ENCODE measurements at places on chromosomes 2 and 18. TPM values are rescaled to one million over a fixed set of nuclear protein-coding genes. Genes with fewer than 3 reads are reported as not detected.

DNA sequence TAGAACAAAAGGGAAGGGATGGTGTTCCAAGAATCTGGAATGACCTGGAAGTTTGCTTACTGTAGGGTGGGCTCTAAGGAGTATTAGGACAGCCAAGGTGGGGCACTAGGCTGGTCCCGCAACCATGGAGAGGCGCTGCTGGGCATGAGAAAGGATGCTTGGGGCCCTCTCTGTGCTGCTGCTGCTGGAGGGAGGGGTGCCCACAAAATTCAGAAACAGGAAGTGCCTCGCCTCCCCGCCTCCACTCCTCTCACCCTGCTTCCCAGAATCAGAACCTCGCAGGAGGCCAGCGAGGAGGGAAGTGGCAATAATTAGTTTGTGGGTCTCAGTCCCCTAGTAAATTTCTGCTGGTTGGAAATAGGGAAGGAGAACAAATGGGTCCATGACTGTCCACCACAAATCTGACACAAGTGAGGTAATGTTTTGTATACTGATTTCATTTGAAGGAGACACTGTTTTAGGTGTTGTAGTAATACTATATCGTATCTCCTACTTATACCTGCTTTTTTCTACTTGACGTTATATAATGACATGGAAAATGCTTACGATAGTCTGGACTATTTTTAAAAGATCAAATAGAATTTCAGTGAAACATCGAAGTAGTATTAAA lies 7.9 kb upstream of the PDCL3 start:
- H3K4me3 ChIP-seq: peak overlapping the region; percentile 54
- H3K36me3 ChIP-seq: peaks cover 4% of the 10 kb centered on the region
- peak; percentile 69 for DNase-seq
- peak overlapping the region; percentile 72 for H3K27ac ChIP-seq
- H3K27me3 ChIP-seq: no peaks in the 10 kb centered on the region
- H3K4me1 ChIP-seq: peaks cover 29% of the 10 kb centered on the region

DNA sequence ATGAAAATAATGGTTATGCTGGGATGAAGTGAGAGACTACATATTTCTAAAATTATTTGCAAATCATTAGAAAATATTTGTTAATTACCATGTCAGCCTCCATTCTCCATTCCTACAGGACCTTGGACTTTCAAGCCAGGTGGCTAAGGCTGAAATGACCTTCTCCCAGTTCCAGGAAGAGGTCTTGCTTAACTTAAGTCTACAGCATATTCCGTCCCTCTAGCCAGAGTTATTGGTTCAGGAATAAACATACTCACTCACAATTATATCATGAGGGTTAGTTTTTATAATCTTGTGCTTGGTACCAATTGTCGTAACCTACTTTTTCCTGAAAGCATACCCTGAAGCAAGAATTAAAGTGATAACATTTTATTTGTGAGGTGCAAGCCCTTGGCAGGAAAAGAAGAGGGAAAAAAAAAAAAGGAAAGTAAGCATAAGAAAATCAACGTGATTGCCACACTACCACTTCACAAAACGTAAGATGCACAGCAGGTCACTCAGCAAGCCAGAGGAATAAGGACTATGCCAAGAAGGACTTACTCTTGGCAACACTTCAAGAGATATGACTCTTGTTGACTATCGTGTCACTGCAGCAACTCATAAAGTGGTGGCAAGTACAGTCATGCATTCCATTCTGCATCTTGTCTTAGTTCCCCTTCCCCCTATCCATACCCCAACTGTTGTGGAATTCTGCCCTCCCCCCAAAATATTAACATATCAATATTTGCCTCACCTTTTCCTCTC lies 479.1 kb downstream of the MBD2 start:
- no peak for DNase-seq
- no peak overlapping the region for H3K27ac ChIP-seq
- no peak overlapping the region for H3K4me3 ChIP-seq

- peaks cover 28% of the 10 kb centered on the region for H3K4me1 ChIP-seq
- H3K4me3 ChIP-seq: no peak overlapping the region
- peak overlapping the region; percentile 29 for H3K27ac ChIP-seq
- DNase-seq: no peak
- H3K27me3 ChIP-seq: peaks cover 93% of the 10 kb centered on the region
Observed at GRCh38 chr2:19357402-19358241, 801 bp downstream of the OSR1 start.

DNA sequence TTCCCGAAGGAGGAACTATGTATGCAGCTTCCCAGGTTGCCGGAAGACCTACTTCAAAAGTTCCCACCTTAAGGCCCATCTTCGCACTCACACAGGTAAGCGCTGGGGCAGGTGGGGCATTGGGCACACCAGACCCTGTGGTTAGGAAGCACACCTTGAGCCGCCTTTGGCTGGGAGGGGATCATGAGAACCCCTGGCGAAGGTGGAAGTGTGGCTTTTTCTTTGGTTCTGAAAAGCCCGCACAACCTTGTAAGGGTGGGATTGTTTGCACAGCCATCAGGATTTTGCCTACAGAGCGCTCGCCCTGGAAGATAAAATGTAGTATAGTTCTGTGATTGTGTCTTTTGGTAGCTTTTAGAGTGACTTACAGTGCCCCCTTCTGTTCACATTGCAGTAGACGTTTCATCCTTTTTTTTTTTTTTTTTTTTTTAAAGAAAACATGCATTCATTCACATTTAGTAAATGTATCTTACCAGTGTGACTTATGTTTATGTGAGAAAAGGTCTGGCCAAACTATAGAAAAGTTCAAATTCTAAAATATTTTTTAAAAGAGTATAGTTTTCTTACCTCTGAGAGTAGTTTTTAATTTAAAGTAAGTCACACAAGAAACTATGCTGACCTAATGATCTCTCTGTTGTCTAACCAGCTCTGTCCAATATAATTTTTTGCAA lies 5.3 kb downstream of the KLF11 start:
- DNase-seq: no peak
- H3K36me3 ChIP-seq: peaks cover 56% of the 10 kb centered on the region
- peaks cover 30% of the 10 kb centered on the region for H3K4me1 ChIP-seq
- H3K4me3 ChIP-seq: no peak overlapping the region
- no peak overlapping the region for H3K27ac ChIP-seq

GRCh38 chr18:32884543-32884942 lies 111.7 kb upstream of the KLHL14 start:
- no peak overlapping the region for H3K4me3 ChIP-seq
- DNase-seq: no peak
- H3K27ac ChIP-seq: no peak overlapping the region

- peaks cover 4% of the 10 kb centered on the region for H3K4me1 ChIP-seq
- DNase-seq: peak; percentile 18
Observed at GRCh38 chr2:190277234-190278112, 42.2 kb downstream of the HIBCH start.

DNA sequence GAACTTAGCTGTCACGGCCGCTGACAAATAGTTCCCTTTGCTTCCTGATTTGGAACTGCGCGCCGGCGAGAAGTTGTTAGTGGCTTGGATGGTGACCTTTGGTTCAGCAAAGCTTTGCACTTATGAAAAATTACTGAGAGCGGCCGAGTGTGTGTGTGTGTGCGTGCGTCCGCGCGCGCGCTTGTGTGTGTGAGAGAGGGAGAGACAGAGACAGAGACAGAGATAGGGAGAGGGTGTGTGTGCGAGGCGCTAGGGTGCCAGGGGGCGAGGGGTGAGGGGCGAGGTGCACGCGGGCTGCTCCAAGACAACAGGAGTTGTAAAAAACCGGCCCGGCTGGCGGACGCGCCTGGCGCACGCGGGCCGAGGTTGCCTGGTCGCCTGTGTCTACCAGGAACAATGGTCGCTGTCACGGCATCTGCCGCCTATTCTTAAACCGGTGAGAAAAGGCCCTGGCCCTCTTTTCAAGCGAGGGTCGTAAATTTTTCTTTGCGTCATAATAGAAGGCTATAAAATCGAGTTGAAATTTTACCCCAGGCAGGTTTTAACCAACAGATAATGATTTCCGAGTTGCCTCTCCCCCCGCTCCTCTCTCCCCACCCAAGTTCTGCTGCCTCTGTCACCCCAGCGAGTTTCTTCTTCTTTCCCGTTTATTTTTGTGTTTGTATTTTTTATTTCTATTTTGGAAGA lies 535 bp downstream of the HOXD3 start:
- H3K4me1 ChIP-seq: peaks cover 4% of the 10 kb centered on the region
- H3K4me3 ChIP-seq: peak overlapping the region; percentile 33
- H3K36me3 ChIP-seq: peaks cover 8% of the 10 kb centered on the region
- peaks cover 86% of the 10 kb centered on the region for H3K27me3 ChIP-seq
- no peak for DNase-seq

RBBP8 gene
- total RNA-seq: 55.9 TPM

DNA sequence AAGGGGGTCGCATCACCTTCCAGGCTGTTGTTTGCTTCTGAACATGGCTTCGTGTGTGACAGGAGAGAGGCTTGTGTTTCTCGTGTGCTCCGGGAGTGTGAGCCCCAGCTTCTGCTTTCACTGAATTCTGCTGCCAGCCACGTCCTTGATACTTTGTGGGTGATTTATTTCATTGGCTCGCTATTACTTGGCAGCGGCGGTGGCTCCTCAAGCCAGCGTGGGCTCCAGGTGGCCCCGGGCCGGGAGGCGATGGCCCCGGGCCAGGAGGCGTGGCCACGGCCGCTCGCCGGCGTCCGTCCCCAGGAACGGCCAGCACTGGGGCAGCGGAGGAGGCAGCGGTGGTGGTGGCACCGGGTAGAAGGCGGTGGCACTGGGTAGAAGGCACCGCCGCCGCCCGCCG lies 63.1 kb downstream of the NAPG start:
- H3K36me3 ChIP-seq: no peaks in the 10 kb centered on the region
- H3K27ac ChIP-seq: no peak overlapping the region
- H3K4me3 ChIP-seq: no peak overlapping the region
- no peak for DNase-seq
- peaks cover 1% of the 10 kb centered on the region for H3K27me3 ChIP-seq

- peaks cover 2% of the 10 kb centered on the region for H3K27me3 ChIP-seq
- no peaks in the 10 kb centered on the region for H3K36me3 ChIP-seq
- H3K4me1 ChIP-seq: no peaks in the 10 kb centered on the region
- no peak overlapping the region for H3K27ac ChIP-seq
- DNase-seq: peak; percentile 27
- H3K4me3 ChIP-seq: no peak overlapping the region
Observed at GRCh38 chr2:216283038-216283900, 89.0 kb downstream of the MARCHF4 start.

DNA sequence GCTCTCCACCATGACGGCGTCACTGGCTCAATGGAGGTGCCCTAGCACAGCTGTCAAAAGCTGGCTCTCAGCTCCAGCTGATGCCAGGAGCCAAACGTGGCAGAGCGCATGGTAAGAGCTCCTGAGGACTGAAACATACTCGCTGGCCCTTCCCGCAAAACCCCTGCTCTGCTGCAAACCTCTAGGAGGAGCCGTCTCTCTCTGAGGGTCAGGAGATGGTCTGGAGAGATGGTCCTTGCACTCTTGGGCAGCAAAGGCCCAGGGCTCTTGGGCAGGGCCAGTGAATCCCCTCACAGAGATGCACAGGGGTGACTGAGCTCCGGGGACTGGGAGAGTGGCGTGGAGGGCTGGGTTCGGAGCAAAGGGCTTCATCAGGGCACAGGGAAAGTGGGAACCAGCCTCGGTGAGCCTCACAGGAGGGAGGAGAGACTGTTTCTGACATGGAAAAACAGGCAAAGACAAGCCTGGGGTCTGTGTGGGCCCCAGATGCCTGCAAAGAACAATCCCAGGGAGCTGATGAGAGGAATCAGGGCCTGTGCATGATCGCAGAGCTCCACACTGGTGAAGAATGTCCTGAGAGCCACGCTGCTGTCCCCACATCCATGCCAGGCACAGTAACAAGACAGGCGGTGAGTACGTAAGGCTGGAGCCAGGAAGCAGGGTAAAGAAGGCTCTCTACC lies 17.2 kb downstream of the SNORC start:
- peaks cover 2% of the 10 kb centered on the region for H3K4me1 ChIP-seq
- H3K27ac ChIP-seq: no peak overlapping the region
- no peak overlapping the region for H3K4me3 ChIP-seq
- no peaks in the 10 kb centered on the region for H3K36me3 ChIP-seq
- H3K27me3 ChIP-seq: peaks cover 4% of the 10 kb centered on the region
- no peak for DNase-seq

DNA sequence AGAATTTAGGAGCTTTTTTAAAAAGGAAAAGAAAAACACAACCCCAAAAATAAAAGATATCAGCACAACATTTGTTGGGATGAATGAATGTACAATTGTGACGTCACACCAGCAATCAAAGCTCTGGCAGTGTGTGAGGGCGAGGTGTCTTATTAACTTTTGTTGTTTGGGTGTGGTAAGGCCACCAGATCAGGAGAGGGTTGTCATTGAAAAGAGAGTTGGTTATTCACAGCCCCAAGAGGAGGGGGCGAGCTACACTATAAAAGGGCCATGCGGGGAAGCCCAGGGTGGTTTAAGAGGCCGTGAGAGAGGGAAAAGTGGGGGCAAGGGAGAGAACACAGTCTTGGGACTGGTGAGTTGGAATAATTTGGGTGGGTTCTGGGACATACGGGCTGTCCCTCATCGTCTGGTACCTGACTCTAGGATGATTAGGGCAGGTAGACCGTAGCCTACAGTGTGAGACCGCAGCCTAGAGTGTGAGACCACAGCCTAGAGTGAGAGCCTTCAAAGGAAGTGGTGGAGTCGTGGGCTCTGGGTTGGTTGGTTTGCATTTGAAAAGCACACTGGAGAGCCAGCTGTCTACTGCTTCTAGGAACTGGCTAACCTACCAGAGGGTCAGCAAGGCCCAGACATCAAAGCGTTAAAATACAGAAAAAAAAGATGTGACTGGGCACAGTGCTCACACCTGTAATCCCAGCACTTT lies 128.4 kb downstream of the INO80D start:
- no peak overlapping the region for H3K4me3 ChIP-seq
- no peak overlapping the region for H3K27ac ChIP-seq
- no peaks in the 10 kb centered on the region for H3K36me3 ChIP-seq
- H3K27me3 ChIP-seq: peaks cover 3% of the 10 kb centered on the region

RSAD2 gene
- total RNA-seq: 120 TPM

CTNNA2 gene
- total RNA-seq: not detected

- no peaks in the 10 kb centered on the region for H3K36me3 ChIP-seq
- H3K4me3 ChIP-seq: no peak overlapping the region
- H3K4me1 ChIP-seq: peaks cover 13% of the 10 kb centered on the region
- no peak overlapping the region for H3K27ac ChIP-seq
- peaks cover 16% of the 10 kb centered on the region for H3K27me3 ChIP-seq
Observed at GRCh38 chr18:12890964-12891363, 6.9 kb upstream of the PTPN2 start.

- DNase-seq: no peak
- H3K27ac ChIP-seq: no peak overlapping the region
- H3K4me1 ChIP-seq: no peaks in the 10 kb centered on the region
- no peak overlapping the region for H3K4me3 ChIP-seq
- no peaks in the 10 kb centered on the region for H3K36me3 ChIP-seq
Observed at GRCh38 chr2:179764710-179765109, 96.7 kb downstream of the ZNF385B start.

DNA sequence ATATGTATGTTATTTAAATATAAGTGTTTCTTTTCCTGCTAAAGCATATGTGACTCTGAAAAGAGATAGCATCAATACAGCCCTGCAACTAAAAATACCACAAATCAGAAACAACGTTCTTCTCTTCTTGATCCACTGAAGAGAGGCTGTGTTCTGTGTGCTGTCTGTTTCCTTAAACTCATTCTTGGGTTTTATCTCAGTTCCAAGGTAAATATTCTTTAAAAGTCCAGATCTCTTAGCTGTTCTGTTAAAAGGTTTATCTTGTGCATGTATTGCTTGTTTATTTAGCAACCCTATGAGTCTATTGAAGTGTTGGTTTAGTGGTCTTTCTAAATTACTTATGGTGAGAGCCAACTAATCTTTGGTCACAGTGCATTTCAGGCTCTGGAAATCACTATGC lies 173.3 kb upstream of the NT5C1B start:
- H3K27ac ChIP-seq: no peak overlapping the region
- no peaks in the 10 kb centered on the region for H3K27me3 ChIP-seq
- H3K4me1 ChIP-seq: no peaks in the 10 kb centered on the region
- DNase-seq: no peak

ARHGAP25 gene
- total RNA-seq: 128 TPM

BCL2 gene
- total RNA-seq: 102 TPM

- DNase-seq: no peak
Observed at GRCh38 chr2:43707255-43708015, 31.2 kb upstream of the C1GALT1C1L start.

SH3RF3 gene
- total RNA-seq: 0.45 TPM

Data from activated CD4-positive, alpha-beta memory T cell treated with anti-CD3 and anti-CD28 coated beads, Interleukin-2, amount 10 ng/mL, durations not matched to agents 7 days and 5 days (primary cell).